Upper lobe of left lung (tissue), 6 donors: ENCODE measurements at places on chromosomes 4 and X. TPM values are rescaled to one million over a fixed set of nuclear protein-coding genes. Genes with fewer than 3 reads are reported as not detected.

FAM9B gene
- total RNA-seq: not detected

PRDM8 gene
- total RNA-seq: 3.3 TPM

FAM53A gene
- 0.59 TPM for total RNA-seq

- H3K36me3 ChIP-seq: no peaks in the 10 kb centered on the region
- no peak overlapping the region for H3K4me3 ChIP-seq
- no peak overlapping the region for H3K27ac ChIP-seq
- H3K27me3 ChIP-seq: no peaks in the 10 kb centered on the region
- DNase-seq: no peak
- no peaks in the 10 kb centered on the region for H3K4me1 ChIP-seq
These were observed 182.1 kb downstream of the MOSPD2 start for GRCh38 chrX:15055146-15055930.

- H3K36me3 ChIP-seq: no peaks in the 10 kb centered on the region
- DNase-seq: no peak
- no peak overlapping the region for H3K4me3 ChIP-seq
- peak overlapping the region; percentile 62 for H3K27ac ChIP-seq
- H3K27me3 ChIP-seq: no peaks in the 10 kb centered on the region
These were observed 124.7 kb upstream of the CPEB2 start for GRCh38 chr4:14877246-14878225.

DNA sequence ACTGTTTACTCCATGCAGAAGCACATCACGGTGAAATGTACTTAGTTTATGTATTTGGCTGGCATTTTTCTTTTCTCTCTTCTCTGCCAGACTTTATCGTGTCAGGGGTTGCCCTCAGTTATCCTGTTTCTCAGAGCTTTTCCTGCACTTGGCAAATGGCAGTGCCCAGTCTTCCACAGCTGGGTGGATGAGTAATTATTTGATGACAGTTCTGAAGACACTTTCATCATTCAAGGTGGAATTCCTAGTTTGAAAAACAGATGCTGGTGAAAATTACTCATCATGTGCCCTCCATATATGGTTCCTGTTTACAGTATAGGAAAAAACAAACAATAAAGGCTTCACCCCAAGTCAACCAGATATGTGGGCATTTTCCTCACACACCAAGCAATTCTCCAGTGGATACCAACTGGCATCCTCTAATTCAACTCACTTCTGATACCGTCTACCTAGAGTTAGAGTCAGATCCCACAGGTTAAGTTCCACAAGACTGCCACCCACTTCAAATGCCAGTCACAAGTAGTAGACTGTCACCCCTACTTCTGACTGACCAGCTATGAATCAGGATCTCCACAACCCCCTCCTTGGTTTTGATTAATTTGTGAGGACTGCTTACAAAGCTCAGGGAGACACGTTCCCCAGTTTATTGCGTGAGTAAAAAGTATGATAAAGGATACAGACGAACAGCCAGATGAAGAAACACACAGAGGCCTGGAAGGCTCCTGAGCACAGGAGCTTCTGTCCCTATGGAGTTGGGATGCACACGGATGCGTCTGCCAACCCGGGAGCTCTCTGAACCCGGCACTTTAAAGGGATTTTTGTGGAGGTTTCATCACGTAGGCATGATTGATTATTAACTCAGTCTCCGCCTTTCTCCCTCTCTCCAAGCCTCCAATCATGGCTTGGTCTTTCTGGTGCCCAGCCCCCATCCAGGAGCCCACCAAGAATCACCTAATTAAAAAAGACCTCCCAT lies 72.9 kb downstream of the CLDN34 start:
- H3K4me1 ChIP-seq: peaks cover 14% of the 10 kb centered on the region
- no peak overlapping the region for H3K4me3 ChIP-seq
- no peak for DNase-seq

DNA sequence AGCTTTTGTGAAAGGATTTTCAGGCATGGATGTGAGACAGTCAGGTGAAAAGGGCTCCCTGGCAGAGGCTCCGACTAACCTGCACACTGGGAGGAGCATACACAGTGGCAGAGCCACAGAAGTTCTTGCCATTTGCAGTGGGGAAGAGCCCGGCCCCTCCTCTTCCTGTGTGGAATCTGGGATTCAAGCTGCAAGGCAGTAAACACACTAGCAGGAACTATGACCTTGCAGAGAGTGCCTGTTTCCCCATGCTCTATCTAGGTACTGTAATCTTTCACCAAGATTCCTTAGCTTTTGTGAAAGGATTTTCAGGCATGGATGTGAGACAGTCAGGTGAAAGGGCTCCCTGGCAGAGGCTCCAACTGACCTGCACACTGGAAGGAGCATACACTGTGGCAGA lies 19.8 kb upstream of the HEPH start:
- H3K27ac ChIP-seq: no peak overlapping the region
- H3K27me3 ChIP-seq: no peaks in the 10 kb centered on the region
- H3K4me1 ChIP-seq: no peaks in the 10 kb centered on the region
- DNase-seq: no peak
- no peaks in the 10 kb centered on the region for H3K36me3 ChIP-seq
- H3K4me3 ChIP-seq: no peak overlapping the region

DNA sequence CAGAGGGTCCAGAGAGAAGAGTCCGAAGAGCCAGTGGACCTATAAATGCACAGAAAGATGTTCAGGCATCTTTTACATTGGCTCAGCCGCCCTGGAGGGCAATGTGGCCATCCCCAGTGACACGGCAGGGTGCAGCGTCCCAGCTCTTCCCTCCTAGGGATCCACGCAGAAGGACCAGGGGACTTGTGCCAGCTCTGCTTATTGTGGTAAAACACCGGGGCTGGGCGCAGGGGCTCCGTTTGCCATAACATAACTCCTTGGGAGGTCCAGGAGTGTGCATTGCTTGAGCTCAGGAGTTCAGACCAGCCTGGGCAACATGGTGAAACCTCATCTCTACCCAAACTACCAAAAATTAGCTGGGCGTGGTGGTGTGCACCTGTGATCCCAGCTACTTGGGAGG lies 70.2 kb downstream of the CPZ start:
- H3K4me3 ChIP-seq: no peak overlapping the region
- H3K36me3 ChIP-seq: no peaks in the 10 kb centered on the region
- no peak overlapping the region for H3K27ac ChIP-seq
- no peaks in the 10 kb centered on the region for H3K27me3 ChIP-seq
- no peak for DNase-seq

DNA sequence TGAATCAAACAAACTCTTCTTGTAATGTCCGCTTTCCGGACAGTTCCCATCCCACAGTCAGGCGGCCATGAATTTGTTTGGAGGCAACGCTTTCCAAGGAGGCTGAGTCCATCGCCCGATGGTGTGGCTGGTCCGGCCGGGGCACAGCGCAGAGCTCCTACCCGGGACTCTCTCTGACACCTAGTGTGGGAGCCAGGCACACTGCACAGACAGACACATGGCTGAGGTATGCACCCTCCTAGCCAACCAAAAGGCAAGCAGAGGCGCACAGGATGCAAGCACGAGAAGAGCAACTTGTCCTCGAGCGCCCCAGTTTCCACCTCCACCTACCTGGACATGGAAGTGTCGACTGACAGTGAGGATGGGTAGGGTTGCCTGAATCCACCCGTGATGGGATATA lies 87.5 kb downstream of the LEF1 start:
- no peak overlapping the region for H3K27ac ChIP-seq
- H3K27me3 ChIP-seq: no peaks in the 10 kb centered on the region
- no peak overlapping the region for H3K4me3 ChIP-seq
- H3K4me1 ChIP-seq: no peaks in the 10 kb centered on the region
- no peak for DNase-seq
- no peaks in the 10 kb centered on the region for H3K36me3 ChIP-seq

ZDHHC15 gene
- total RNA-seq: 2.0 TPM

CSAG1 gene
- total RNA-seq: not detected

DNA sequence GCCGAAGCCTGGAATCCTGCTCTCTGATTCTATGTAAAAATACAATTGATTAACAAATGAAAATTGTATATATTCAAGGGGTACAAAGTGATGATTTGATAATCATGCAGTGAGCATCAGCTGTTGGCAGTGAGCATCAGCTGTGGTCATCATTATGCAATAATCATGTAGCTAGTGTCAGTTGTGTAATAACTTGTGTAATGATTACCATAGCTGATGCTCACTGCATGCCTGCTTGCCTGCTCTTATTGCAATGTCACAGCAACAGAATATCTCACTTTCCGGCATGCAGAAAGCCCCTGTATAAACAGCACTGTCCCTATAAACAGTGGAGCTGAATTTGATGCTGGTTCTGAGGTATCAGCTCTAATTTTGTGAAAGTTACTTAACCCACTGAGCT lies 46.8 kb downstream of the SULT1B1 start:
- no peaks in the 10 kb centered on the region for H3K27me3 ChIP-seq
- no peak overlapping the region for H3K4me3 ChIP-seq
- H3K36me3 ChIP-seq: no peaks in the 10 kb centered on the region
- H3K4me1 ChIP-seq: no peaks in the 10 kb centered on the region

DNA sequence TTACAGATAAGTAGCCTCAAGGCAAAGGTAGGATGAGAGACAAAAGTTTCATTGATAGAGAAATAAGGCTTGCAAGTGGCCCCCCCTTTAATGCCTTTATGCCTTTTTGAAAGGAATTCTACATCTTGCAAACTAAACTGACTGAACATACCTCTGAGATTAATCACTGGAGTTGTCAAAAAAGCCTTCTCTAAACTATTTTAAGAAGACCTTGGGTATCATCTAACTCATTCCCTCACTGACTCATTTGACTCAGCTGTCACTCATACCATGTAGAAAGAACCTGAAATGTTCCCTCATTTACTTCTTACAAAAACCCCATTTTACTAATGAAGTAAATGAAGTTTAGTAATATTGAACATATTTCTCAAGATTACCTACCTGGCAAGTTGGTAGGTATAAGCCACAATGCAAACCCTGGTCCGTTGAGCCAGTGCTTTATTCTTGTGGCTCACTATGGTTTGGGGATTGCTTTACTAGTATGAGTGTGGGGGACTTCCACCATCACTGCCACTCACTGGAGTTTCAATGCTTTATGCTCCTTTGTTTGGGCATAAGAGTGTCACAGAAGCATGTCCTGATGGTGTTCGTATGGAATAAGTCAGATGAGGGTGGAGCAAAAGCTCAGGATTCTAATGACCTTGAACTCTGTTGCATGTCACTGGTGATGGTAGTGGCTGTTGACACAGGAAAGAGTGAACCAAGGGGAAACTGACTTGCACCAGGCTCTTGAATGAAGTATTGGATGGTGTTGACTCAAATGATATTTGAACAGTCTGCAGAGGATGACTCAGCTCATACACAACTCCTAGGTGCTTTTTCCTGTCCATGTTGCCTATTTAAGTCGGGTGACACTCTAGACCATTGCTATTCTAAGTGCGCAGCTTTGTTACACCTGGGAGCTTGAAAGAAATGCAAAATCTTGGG lies 305.5 kb upstream of the EMCN start:
- DNase-seq: peak; percentile 22
- H3K36me3 ChIP-seq: no peaks in the 10 kb centered on the region
- no peaks in the 10 kb centered on the region for H3K27me3 ChIP-seq
- no peak overlapping the region for H3K4me3 ChIP-seq
- no peaks in the 10 kb centered on the region for H3K4me1 ChIP-seq

SPANXA1 gene
- total RNA-seq: not detected

NR3C2 gene
- 10.3 TPM for total RNA-seq

PSAPL1 gene
- total RNA-seq: not detected

- H3K27ac ChIP-seq: no peak overlapping the region
- no peaks in the 10 kb centered on the region for H3K27me3 ChIP-seq
- no peak for DNase-seq
- H3K4me3 ChIP-seq: no peak overlapping the region
These were observed 21.3 kb downstream of the PLRG1 start for GRCh38 chr4:154528869-154529268.

DNA sequence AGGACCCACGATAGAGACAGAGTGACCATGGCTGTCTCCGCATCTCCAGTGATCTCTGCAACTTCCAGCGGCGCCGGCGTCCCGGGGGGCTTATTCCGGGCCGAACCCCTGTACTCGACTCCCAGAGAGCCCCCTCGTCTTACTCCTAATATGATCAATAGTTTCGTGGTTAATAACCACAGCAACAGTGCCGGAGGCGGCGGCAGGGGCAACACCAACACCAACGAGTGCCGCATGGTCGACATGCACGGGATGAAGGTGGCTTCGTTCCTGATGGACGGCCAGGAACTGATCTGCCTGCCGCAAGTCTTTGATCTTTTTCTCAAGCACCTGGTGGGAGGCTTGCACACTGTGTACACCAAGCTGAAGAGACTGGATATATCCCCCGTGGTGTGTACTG lies 343 bp downstream of the DACH2 start:
- H3K27me3 ChIP-seq: no peaks in the 10 kb centered on the region
- H3K36me3 ChIP-seq: no peaks in the 10 kb centered on the region
- H3K4me3 ChIP-seq: peak overlapping the region; percentile 38

DNA sequence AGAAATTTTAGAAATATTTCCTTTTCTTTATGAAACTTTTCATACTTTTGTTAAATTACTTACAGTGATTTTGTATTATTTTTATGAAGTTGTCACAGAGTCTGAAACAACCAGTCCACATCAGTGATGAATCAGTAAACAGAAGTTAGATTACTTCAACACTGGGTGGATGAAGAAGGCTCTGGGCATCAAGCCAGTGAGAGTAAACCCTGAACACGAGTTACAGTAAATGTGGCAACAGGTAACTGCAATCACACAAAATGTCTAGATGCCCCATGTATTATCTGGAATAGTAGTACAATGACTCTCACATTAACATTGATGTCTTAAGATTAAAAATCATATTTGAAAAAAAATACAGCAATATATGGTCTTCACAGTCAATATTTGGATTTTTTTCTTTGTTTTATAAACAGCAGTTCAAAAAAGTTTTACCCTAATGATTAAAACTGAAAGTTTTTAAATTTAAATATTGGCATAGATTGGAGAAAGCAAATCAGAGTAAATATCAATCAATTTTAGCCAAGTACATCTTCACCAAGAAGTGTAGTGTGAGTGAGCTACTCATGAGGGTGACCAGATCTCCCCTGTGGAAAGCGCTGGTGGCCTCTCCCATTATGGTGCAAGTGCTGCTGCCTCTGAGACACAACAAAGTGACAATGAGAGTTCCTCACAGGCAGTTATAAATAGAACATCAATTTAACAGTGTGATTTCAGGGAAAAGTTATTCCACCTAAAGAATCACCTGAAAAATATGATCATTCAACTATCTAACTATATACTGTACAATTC lies 63.2 kb upstream of the UGT2B7 start:
- no peaks in the 10 kb centered on the region for H3K36me3 ChIP-seq
- no peak overlapping the region for H3K4me3 ChIP-seq
- DNase-seq: no peak
- H3K4me1 ChIP-seq: no peaks in the 10 kb centered on the region
- H3K27ac ChIP-seq: no peak overlapping the region

CFAP99 gene
- 24.7 TPM for total RNA-seq

GRCh38 chr4:163193717-163194116 lies 27.0 kb upstream of the NAF1 start:
- DNase-seq: no peak
- H3K27ac ChIP-seq: no peak overlapping the region
- no peak overlapping the region for H3K4me3 ChIP-seq
- no peaks in the 10 kb centered on the region for H3K27me3 ChIP-seq
- H3K36me3 ChIP-seq: no peaks in the 10 kb centered on the region

KIAA1210 gene
- not detected for total RNA-seq
